ENCODE measurements at places on chromosomes 13 and 19.
A peak's percentile ranks its signal among the peaks of the same experiment; 100 is the strongest.

DNA sequence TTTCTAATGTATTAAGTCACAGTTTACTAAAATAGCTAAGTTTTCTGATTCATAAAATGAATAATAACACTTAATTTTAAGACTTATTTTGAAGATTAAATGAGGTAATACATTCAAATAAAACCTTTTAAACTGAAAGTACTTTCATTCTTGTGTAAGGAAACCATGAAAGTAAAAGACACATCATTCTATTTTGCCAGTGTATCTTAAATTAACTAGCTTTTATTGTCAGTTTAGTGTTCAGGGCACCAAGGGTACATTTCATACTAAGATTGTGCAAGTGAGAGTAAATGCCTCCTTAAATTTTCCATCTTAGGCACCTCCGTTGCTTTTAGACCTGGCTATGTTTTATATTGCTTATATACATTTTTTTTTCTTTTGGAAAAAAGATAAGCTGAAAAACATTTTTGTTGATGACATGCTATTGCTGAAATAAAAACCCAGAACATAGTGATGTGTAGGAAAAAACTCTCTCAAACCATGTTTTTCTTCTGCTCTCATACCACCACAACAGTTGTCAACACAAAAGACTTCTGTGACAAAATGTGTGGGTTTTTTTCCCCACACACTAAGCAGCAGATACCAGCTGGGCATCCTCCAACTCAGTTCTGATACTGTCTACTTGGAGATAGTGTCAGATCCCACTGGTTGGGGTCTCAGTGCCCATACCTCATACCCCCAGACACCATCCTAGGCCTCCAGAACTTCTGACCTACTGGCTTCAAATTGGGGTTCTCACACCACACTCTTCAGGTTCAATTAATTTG lies 30.7 kb upstream of the LPAR6 start:
- no peak for DNase-seq

GRCh38 chr13:103101500-103101899 lies 35.3 kb upstream of the SLC10A2 start:
- DNase-seq, result no peak

DNA sequence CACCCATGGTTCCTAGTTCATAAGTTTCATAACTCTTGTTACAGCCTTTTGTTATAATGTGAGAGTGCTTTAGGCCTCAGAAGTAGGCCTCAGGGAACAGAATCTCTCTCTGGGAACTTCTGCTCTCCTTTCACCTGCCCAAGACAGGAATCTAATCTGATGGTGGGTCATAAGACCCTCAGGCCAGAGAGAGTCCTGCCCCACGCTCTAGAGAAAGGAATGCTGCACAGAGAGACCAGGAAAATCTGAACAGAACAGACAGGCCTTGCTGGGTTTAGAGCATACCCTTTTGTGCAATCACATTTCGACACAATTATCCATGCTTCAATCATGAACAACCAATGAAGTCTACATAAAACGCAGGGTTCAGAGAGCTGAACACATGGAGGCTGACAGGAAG lies 3.4 kb upstream of the DIAPH3 start:
- no peak for DNase-seq

DNA sequence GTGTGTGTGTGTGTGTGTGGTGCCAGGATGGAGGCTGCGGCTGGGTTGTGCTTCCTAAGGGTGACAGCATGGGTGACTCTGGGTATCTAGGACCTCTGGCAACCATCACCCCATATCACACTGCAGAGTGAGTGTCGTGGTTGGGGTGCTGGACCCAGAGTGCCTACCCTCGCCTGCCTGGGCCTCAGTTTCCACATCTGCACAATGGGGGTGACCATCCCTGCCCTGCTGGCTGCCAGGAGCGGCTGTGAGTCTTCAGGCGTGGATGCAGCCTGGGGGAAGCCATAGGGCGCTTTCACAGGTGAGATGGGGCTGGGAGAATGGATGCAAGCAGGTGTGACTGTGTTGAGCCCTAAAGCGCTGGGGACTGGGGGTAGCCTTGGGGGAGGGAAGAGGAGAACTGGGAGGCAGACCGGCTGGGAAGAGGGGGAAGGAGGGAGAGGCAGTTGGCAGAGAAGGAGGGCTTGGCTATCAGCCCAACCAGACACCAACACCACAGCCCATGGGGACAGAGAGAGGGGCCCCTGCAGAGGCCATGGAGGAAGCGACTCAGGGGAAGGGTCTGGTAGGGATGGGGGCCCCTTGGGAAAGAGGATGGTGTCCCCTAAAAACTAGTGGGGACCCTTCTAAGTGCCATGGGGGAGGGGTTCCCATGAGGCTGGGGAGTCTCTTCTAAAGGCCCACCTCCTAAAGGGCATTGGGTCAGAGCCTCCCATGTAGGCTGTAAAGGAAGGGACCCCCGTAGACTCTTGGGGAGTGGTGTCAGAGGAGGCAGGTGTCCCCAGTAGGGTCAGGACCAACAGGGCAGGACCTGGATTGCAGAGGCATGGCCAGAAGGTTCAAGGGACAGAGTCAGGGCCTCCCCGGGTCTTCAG lies 1.7 kb downstream of the PLPPR2 start:
- no peak for DNase-seq

DNA sequence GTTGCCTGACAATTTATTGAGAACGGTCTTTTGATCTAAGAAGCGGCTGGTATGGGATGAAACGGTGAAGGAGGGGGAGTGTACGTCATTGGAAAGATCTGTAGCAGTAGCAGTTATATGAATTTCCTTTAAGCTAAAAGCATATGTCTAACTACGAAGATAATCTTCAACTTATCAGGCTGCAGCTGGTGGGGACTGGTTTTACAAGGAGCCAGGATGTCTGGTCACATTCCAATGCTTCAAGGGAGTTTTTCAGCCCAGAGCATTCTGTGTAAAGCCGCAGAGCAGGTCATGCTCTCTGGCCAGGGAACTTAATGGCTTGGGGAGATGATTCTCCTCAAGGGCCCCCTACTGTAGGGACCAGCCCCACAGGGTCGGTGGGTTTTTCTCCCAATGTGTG lies 29.2 kb downstream of the CLEC4M start:
- DNase-seq, result no peak

GRCh38 chr13:19062801-19063200 lies 118.8 kb downstream of the TUBA3C start:
- no peak for DNase-seq

DNA sequence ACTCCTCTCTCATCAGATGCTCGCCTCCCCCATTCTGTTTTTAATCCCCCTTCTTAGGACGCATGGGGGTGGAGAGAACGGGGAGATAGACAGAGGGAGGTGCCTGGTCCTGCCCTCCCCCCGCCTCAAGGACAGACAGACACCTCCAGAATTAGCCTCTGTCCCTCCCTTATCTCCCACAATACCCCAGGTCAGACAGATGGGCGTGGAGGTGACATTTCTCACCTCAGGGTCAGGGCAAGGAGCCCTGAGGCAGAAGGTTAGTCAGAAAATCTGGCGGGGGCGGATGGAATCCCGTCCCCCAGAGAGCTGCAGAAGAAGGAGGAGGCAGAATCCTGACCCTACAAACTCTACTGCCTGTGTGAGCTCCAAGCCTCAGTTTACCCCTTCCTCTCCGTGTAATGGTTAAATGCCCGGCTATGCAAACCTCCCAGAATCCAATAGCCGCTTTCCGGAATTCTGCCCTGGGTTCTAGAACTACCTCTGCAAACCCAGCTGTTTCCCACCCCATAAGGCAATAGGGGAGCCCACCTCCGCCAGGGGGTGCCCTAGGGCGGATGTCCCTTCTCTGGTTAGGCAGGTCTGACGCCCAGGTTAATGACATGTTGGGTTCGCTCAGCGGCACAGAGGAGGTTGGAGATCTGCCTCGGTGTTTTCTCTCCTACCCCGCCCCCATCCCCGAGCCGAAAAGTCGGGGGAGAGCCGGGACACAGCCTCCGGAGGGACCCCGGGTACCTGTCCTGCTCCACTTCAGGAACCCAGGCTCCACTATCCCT lies 900 bp downstream of the PPP1R13L start:
- DNase-seq, result peak; percentile 54

DNA sequence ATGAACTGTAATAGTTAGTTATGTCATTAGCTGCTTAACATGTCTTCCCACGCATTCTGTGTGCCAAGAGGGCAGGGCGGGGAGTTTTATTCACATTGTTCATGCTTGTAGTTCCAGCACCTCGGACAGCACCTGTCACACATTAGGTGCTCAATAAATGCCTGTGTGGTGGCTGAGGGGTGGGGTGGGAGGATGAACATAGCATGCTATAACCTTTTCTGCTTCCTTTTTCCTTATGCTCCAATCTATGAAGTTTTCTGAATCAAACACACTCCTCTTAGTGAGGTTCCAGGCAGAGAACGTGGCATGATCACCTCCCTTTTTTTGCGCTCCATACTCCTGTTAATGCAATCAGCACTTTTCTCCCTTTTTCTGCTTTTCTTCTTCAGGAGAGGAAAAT lies 15.8 kb upstream of the PTPRS start:
- no peak for DNase-seq

DNA sequence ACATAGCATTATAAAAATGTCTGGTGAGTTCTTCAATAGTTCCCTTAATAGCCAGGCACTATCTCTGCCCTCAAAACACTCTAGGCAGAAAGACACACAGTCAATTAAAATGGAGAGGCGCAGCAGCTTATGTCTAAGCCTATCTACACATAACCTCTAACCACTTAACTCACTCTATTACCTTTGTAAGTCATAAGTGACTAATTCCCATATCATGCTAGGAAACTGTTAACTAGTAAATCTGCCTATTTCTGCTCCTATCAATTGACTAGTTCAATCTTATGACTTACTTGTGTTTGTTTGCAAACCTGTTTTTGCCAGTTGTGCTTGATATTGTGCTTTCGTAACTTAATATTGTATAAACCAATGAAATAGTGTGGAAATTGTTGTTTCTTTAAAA lies 3.2 kb downstream of the CCDC122 start:
- DNase-seq, result no peak

- no peak for DNase-seq
Measured at GRCh38 chr13:43235028-43235427, 211.6 kb downstream of the DNAJC15 start.

DNA sequence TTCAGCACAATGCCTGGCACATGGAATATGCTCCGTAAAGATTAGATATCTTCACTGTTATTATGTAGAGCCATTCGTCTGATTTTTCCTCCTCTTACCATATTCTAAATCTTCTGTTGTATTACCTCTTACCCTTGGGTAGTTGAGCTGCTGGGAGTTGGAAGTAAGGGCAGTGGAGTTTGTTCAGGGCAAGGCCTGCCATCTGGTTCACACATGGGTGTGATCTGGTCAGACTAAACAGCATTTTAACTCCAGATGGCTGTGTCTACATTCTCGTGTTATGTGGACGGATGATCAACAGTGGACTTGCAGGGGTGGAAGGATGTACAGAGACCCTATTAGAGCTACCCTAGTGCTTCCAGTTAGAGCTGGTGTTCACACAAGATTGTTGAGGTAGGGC lies 164.9 kb downstream of the ZIC5 start:
- no peak for DNase-seq

- no peak for DNase-seq
Measured at GRCh38 chr13:97191615-97192014, 30.5 kb upstream of the MBNL2 start.

- no peak for DNase-seq
Measured at GRCh38 chr13:42039457-42039945, 8.9 kb upstream of the DGKH start.

GRCh38 chr19:34178274-34178610 lies 5.9 kb downstream of the LSM14A start:
- DNase-seq, result no peak

GRCh38 chr13:69324090-69324886 lies 783.3 kb upstream of the ATXN8OS start:
- DNase-seq, result no peak

- DNase-seq, result no peak
Measured at GRCh38 chr19:19645233-19645870, 1.9 kb upstream of the GMIP start.

- DNase-seq, result no peak
Measured at GRCh38 chr19:39377373-39378362, 13.2 kb downstream of the PAF1 start.

GRCh38 chr13:34733721-34734120 lies 208.3 kb upstream of the NBEA start:
- no peak for DNase-seq

GRCh38 chr13:31956980-31957644 lies 74.5 kb upstream of the FRY start:
- DNase-seq, result no peak

GRCh38 chr13:39474600-39474999 lies 128.4 kb downstream of the LHFPL6 start:
- no peak for DNase-seq

GRCh38 chr13:37295071-37295470 lies 189.6 kb upstream of the CSNK1A1L start:
- DNase-seq, result no peak

DNA sequence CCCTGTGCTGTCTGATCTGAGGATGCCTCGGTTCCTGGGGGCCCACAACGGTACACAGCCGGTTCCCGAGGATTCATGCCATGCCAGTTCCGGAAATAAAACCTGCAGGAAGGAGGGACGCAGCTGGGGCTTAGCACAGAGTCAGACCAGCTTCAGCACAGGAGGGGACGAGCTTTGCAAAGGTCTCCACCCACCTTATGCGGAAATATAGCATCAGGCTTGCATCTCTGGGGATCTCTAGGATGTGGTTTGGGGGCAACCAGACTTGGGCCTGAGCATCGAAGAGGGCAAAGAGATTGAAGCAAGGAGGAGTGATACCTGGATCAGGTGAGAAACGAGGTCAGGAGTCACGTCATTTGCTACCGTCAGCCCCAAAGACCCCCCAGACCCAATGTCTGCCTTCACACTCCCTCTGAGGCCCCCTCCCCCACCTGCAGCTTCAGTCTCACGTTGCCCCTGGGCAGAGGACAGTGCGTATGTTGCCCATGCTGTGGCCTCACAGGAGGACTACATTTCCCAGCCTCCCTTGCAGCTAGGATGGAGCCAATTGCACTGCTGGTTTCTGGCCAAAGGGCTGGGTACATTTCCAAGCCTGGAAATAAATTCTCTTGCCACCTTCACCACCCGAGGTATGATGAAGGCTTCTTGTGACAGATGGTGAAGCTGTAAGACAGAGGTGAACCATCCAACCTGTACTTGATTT lies 12.1 kb downstream of the TYK2 start:
- no peak for DNase-seq

- DNase-seq, result no peak
Measured at GRCh38 chr19:39951065-39951650, 16.7 kb upstream of the FCGBP start.

DNA sequence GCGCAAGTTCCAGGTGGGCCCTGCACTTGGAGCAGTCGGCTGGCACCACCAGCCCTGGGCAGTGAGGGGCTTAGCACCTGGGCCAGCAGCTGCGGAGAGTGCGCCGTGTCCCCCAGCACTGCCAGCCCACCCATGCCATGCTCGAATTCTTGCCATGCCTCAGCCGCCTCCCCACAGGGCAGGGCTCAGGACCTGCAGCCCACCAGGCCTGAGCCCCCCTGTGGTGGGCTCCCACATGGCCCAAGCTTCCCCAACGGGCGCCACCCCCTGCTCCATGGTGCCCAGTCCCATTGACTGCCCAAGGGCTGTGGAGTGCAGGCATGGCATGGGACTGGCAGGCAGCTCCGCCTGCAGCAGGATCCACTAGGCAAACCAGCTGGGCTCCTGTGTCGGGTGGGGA lies 9.4 kb upstream of the ZNF426 start:
- no peak for DNase-seq

DNA sequence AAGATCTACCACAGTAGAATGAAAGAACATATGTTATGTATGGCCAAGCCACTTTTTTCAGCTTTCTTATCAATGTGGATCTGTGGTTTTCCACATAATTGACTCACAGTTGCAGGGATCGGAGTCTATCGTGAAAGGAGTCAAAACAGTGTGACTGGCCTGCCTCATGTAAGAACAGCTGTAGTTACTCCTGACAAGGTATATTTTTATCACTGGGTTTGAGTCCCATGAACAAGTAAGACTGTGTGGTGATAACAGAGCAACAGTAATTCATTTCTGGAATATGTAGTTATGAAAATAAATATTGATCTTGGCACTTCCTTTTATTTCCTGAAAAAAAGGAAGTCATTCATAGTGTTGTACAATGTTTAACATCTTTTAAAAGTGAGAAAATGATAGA lies 416.6 kb downstream of the KLF12 start:
- no peak for DNase-seq
